ENCODE measurements at places on chromosomes 3 and 15.

DNA sequence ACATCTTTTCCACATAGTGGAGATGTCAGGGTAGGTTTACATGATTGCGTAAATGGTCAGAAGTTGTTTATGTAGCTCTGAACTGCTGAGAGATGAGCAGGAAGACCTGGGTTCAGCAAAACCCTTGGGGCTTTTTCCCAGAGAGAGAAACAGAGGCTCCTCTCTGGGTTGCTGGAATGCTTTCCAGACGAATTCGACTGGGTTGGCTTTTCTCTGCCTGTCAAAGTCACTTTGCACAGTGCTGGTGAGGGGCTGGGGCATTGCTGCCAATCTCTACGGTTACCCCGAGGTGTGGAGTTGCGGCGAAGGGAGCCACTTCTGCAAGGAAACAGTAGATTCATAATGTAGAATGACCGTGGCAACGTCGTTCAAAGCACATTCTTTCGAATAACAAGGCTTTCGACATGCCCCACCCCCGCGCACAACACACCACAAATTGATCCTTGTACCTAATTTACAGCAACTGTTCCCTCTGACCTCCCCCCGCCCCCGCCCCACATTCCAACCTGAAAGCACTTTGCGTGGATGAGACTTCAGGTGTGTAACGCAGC, 950 bp upstream of the CNTN4 start:
- DNase-seq: no peak

GRCh38 chr3:31985831-31986230, 4.3 kb downstream of the ZNF860 start:
- no peak for DNase-seq

GRCh38 chr3:4071481-4072184, 231.5 kb upstream of the SETMAR start:
- no peak for DNase-seq

GRCh38 chr15:97840501-97840900, 120.0 kb upstream of the ARRDC4 start:
- DNase-seq: no peak

DNA sequence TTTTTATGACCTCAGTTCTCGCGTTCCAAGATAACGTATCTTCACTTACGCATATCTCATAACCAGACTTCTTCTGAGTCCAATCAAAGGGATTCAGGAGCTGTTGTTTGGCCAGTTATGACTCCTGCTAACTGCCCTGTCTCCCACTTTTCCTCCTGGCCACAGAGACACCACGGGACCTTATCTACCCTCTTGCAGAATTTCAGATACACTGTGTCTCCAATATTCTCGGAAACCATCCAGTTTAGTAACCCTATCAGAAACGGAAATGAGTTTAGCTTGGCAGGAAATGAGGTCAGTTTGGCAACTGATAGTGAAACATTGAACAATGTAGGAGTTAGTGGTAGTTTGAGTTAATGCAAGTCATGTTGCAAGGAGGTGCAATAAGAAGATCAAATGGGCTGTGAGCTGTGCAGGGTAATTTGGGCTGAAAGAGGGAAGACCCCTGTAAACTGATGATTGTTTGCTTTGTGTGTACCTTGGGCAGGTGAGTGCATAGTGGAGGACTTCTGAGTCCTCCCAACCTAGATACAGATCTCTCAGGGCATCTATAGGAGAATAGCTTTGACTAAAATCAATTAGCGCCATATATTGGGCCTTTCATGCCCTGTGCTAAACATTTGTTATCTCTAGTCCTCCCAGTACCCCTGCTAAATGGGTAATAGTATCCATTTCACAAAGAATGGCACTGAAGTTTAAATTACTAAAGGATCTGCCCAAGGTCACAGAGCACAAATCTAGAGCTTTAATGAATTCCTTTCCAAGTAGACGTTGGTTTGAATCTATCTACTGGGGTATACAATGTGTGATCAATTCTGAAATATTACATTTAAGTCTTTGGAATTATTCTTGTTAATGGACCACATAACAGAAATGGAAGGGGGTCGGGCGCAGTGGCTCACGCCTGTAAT, 41.3 kb upstream of the PIK3CB start:
- no peak for DNase-seq

GRCh38 chr15:80163217-80163616, 10.4 kb downstream of the FAH start:
- no peak for DNase-seq

GRCh38 chr15:41292521-41292920, 39.9 kb downstream of the OIP5 start:
- DNase-seq: no peak

DNA sequence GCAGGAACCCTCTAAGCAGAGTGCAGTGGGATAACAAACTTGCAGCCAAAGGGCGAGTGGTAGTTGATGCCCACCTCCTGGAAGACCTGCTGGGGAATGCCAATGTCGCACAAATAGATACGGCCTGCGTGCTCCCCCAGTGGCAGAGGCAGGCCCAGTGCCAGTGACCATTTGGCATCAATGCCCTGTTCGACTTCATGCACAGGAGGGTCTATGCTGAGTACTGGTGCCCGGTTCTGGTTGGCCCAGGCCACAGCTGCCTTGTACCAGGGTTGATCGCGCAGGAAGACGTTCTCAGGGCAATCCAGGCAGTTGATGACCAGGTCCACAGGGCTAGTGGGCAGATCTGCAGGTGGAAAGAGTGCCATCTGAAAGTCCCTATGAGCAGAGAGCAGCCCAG, 17.0 kb downstream of the CLK3 start:
- DNase-seq: no peak

- no peak for DNase-seq
Observed at GRCh38 chr3:60076331-60076730, 1026.5 kb upstream of the CFAP20DC start.

Measured in stimulated activated CD4-positive, alpha-beta T cell treated with anti-CD3 and anti-CD28 coated beads, Interleukin-2, amount 100 ng/mL, for 24 hours (primary cell).